ENCODE measurements at places on chromosomes 2 and 18. TPM values are rescaled to one million over a fixed set of nuclear protein-coding genes. Genes with fewer than 3 reads are reported as not detected.

ICA1L gene
- total RNA-seq = 13.4 TPM

CCDC141 gene
- total RNA-seq = 1.2 TPM

ZBTB14 gene
- total RNA-seq = 14.6 TPM

PPM1B gene
- total RNA-seq = 37.4 TPM

ITGA6 gene
- 40.5 TPM for total RNA-seq

IL1B gene
- 1.7 TPM for total RNA-seq

ASB18 gene
- total RNA-seq = not detected

MC4R gene
- total RNA-seq = not detected

DUSP19 gene
- 3.5 TPM for total RNA-seq

COL3A1 gene
- 7,584 TPM for total RNA-seq

CLEC4F gene
- not detected for total RNA-seq

UNC80 gene
- 0.55 TPM for total RNA-seq

C1QL2 gene
- not detected for total RNA-seq

SRD5A2 gene
- not detected for total RNA-seq

ALLC gene
- total RNA-seq = not detected

AKAIN1 gene
- total RNA-seq = not detected

RIT2 gene
- total RNA-seq = not detected

LRRTM4 gene
- 27.7 TPM for total RNA-seq

SULT1C2 gene
- total RNA-seq = 0.05 TPM

IL1RL2 gene
- total RNA-seq = not detected

SNORC gene
- 4.1 TPM for total RNA-seq

TBR1 gene
- total RNA-seq = 0.13 TPM

MAP2 gene
- 7.2 TPM for total RNA-seq

APLF gene
- 6.7 TPM for total RNA-seq

QPCT gene
- total RNA-seq = 0.16 TPM

LOXHD1 gene
- total RNA-seq = 0.14 TPM

TXNDC2 gene
- 0.29 TPM for total RNA-seq

RAMP1 gene
- 2.0 TPM for total RNA-seq

KIF3C gene
- total RNA-seq = 39.5 TPM

PSMA8 gene
- not detected for total RNA-seq

LIPT1 gene
- 6.4 TPM for total RNA-seq

FAM237A gene
- total RNA-seq = not detected

PECR gene
- total RNA-seq = 9.7 TPM

ARHGAP28 gene
- total RNA-seq = 161 TPM

PRSS56 gene
- total RNA-seq = 0.09 TPM

ITGA4 gene
- 1.8 TPM for total RNA-seq

CIB4 gene
- not detected for total RNA-seq

VWA3B gene
- not detected for total RNA-seq
